ENCODE measurements at places on chromosomes 5 and 9. TPM values are rescaled to one million over a fixed set of nuclear protein-coding genes. Genes with fewer than 3 reads are reported as not detected.
A peak's percentile ranks its signal among the peaks of the same experiment; 100 is the strongest.

The CCIN gene
- total RNA-seq: not detected

The ARID3C gene
- total RNA-seq: 0.30 TPM

The DDX4 gene
- total RNA-seq: not detected

The GPX8 gene
- 26.7 TPM for total RNA-seq

The SLC34A1 gene
- not detected for total RNA-seq

The ADAMTS13 gene
- 3.3 TPM for total RNA-seq

The FOXD4L4 gene
- total RNA-seq: not detected

The ENTR1 gene
- 78.6 TPM for total RNA-seq

- DNase-seq: no peak
Measured at GRCh38 chr9:110820381-110820780, 151.8 kb downstream of the MUSK start.

GRCh38 chr5:78903353-78903752 is 81.8 kb downstream of the ARSB start:
- DNase-seq: no peak

DNA sequence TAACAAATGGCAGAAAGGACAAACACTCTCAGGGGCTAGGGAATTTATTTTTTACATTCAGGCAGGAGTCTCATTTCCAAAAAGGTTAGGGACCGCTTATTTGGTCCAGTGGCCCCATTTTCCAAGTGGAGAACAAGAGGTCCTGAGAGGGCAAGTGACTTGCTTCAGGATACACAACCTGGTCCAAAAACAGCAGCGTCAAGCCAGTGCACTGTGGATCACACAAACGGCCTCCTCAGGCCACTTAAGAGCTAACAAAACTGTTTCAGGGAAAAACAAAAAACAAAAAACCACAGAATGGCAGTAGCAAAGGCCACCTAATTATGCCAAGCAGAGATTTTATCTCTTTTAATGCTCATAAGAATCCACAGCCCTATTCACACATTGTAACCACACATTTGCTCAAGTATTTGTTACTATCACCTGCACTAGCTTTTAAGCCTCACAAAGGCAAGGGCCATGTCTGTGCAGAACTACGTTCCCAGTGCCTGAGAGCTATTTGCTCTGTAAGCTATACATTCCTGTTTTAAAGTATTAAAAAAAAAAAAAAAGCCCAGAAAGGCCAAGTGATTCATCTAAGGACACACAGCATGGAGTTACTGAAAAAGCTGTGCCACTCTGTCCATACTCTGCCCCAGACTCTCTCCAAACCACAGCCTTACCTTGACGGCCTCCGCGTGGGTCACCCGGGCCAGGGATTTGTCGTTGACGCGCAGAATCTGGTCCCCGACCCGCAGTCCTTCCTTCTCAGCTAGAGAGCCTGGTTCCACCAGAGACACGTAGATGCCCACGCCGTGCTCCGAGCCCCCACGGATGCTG is 1.5 kb downstream of the WHRN start:
- peak; percentile 8 for DNase-seq

DNA sequence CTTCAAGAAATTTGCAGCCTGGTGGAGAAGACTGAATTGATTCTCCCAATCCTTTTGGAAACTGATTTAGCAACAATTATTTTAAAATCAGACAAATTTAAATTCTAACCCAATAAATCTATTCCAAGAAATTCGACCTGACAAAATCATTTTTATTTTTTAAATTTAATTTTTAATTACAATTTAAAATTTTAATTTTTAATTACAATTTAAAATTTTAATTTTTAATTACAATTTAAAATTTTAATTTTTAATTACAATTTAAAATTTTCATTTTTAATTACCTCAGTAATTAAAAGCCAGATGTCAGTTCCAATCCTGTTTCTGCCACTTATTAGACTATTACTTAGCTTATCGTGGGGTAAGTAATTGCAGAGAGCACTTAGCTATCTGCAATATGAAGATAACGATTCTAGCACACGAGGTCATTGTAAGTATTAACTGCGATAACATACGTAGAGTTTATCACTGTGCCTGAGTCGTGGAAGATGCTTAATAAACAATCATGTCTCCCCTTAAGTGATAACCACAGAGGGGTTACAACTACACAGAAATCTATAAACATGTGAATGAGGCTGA is 346.4 kb upstream of the SLC24A2 start:
- no peak for DNase-seq

DNA sequence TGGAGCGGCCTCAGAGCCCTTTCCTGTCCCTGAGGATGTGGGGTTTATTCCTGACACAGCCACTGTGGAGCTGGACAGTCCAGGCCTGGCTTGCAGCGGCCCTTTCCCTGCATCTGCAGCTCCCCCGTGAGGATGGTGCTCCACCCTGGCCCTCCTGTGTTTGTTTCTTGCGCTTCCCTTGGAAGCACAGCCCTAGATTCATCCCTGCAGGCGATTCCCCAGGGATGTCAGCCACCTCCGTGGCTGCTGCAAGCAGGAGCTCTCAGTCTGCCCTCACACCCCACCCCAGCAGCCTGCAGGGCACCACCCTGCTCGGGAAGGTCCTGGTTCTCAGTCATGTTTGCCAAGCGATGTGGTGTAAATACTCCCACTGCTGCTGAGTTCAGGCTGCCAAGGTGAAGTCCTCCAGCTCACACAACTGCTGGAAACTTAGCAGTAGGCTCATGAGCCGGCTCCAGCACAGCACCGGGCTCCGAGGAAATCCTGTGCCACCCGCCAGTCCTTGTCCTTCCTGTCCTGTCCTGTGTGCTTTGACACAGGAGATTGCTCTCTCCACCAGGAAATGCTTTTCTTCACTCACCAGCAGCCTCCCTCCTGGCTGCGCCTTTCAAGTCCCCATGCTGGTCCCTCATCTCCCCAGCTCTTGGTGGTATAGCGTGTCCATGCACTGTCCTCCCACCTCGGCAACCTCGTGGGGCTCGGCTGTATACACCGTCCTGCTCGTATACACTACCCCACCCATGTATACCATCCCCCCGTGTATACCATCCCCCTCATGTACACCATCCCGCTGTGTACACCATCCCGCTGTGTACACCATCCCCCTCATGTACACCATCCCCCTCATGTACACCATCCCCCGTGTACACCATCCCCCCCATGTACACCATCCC is 16.2 kb downstream of the ROPN1L start:
- no peak for DNase-seq

DNA sequence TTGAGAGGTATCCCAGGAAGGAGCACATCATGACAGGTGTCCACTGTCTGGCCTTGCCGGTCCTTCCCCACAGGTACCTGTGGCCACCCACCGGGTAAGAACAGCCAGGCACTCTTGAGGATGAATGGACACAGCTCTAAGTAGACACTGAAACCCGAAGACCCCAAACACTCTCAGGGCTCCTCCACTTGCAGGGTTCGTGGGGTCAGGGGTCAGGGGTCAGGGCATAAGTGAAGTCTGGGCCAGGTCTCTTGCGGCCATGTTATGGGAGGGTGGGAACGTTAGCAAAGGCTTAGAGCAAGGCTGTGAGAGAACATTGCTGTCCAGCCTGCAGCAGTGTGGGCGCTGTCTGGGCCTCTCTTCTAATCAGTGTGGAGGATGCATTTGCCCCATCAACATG is 40.0 kb downstream of the MAPK9 start:
- DNase-seq: no peak

DNA sequence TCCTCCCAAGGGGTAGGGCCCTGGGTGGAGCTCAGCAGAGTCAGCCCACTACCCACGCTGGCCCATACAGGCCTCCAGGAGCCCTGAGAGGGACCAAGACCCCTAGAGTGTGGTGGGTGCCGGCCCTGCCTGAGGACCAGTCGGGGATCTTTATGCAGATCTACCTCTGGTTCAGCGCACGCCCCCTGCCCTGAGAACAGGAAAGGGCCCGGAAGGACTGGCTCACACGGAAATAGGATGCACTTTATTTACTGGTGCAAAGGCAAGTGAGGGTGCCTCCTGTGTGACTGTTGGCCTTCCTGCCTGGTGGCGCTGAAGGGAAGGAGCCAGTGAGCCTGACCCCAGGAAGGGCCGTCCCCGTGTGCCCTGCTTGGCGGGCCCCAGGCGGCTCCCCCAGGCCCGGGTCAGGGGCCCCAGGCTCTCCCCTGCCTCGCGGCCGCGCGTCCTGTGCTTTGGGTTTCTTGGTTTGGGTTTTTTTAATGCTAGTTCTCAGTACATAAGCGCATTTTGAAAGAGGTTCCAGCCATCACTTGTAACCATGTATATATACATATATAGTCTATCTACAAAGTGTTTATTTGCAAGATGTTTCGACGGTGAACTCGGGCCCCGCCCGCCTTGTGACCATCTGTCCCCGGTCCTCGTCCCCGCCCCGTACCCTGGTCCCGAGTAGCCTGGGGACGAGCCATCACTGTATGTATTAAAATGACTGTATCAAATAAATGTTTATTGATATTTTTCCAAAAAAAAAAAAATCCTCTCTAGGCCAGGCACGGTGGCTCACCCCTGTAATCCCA is 76.4 kb upstream of the ROR2 start:
- DNase-seq: no peak

- DNase-seq: no peak
Measured at GRCh38 chr5:74392711-74393351, 247.7 kb downstream of the ENC1 start.

- DNase-seq: no peak
Measured at GRCh38 chr9:12391839-12392509, 301.2 kb upstream of the TYRP1 start.

GRCh38 chr9:22237497-22238363 is 208.9 kb upstream of the DMRTA1 start:
- no peak for DNase-seq

- no peak for DNase-seq
Measured at GRCh38 chr5:166582416-166582815, 1709.0 kb upstream of the WWC1 start.

Measured in tibial nerve (tissue), 4 donors.